CD4-positive, CD25-positive, alpha-beta regulatory T cell (primary cell): ENCODE measurements at places on chromosomes 13 and 19. TPM values are rescaled to one million over a fixed set of nuclear protein-coding genes. Genes with fewer than 3 reads are reported as not detected.

The LILRA5 gene
- not detected for total RNA-seq

The CACNG8 gene
- total RNA-seq: not detected

DNA sequence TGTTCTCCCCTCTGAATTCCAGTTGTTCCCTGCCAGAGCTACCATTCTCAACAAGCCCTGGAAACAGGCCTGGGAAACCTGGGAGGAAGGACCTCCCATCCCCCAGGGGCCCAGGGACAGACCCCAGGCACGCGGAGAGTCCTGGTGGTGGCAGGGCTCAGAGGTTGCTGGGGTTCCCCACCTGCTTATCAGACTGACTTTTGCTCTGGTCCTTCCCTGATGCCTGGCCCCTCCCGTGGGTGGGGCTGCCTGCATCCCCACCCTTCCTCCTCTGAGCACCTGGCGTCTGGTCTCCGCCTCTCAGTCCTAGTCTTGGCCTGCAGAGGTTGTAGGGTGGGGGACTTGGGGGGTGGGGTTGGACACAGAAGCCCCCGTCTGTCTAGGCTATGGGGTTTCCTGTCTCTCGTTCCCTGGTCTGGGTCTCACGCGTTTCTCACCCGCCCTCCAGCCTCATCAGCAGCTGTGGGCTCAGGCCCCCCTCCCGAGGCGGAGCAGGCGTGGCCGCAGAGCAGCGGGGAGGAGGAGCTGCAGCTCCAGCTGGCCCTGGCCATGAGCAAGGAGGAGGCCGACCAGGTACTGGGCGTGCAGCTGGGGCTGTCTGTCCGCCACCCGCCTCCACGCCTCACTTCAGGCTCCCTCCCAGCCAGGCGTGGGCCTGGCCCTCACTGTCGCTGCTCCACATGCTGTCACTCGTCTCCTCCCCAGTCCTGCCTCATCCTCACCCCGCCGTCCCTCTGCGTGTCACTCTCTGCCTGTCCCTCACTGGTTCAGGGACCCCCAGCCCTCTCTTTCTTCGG lies 13.6 kb downstream of the EPN1 start:
- no peak for DNase-seq

The DEDD2 gene
- 99.8 TPM for total RNA-seq

DNA sequence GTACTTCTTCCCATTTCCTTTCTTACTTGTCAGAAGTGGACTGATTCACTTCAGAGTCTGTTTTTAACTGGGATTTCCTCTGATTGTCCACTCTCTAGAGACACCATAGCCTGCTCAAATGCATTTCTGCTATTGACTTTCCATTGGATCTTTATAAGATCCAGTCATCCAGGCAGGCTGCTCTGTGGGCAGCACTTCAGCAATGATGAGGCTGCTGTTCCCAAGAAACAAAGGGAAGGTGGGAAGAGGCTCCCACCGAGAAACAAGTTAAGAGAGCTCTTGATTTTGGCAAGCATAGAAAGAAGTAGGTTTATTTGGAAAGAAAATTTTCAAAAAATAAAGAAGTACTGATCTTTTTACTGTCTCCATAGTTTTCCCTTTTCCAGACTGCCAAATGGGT lies 125.8 kb upstream of the STARD13 start:
- DNase-seq: no peak

The LIN7B gene
- total RNA-seq: 5.5 TPM

- DNase-seq: peak; percentile 81
Observed at GRCh38 chr19:47247308-47247990, 8.9 kb upstream of the CCDC9 start.

DNA sequence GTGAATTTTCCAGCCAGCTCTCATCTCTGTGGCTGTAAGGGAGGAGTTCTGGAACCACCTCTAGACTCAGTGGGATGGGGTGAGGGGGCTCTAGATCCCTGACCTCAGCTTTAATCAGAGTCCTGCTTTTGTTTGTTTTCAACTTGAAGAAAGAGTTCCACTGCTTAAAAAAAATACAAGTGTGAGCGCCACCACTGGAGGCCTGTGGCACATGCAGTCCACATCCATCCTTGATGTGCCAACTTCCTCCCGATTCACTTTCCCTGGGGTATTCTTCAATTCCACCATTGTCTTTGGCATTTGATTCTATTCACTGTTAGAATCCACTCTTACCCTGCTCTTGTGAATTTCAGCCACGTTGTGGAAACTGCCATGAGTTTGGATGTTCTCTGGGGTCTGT lies 62.4 kb upstream of the GJB6 start:
- DNase-seq: no peak

GRCh38 chr19:18428787-18429674 lies 8.9 kb downstream of the ISYNA1 start:
- DNase-seq: peak; percentile 88

- no peak for DNase-seq
Observed at GRCh38 chr19:5996623-5997320, 18.8 kb upstream of the RANBP3 start.

DNA sequence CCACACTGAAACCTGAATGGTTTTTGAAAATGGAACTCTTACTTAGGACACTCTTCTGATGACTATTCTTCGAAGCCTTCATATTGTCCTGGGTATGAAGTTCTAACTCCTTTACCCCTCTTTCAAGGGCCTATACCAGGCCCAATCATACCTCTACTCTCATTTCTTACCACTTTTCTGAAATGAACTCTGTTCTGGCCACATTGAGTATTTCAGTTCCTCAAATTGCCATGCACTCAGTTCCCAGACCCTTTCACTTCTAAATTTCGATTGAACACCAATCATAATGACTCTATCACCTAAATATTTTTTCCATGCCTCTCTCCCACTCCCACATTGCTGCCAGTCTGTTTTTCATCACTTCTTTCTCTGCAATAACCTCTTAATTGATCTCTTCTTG lies 53.7 kb downstream of the LACC1 start:
- no peak for DNase-seq

GRCh38 chr13:100330662-100331061 lies 241.8 kb downstream of the PCCA start:
- no peak for DNase-seq

GRCh38 chr19:18910801-18911436 lies 8.3 kb downstream of the COPE start:
- no peak for DNase-seq

DNA sequence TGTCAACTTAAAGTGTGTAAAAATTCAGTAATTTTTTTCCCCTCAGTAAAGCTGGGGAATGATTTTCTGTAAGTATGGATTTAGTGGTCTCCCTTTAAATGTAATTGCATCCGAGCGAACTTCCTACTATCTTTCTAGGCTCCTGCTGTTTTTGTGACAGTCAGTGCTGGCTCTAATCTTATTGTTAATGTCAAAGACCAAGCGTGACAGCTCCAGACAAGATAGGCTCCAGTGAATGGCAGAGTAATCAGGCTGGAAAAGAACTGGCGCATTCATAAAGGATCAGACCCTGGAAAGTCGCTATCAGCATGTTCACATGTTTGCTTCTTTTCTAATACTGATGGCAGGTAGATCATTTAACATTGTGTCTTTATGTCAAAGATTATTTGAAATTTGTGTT lies 908.0 kb upstream of the ATXN8OS start:
- DNase-seq: no peak

DNA sequence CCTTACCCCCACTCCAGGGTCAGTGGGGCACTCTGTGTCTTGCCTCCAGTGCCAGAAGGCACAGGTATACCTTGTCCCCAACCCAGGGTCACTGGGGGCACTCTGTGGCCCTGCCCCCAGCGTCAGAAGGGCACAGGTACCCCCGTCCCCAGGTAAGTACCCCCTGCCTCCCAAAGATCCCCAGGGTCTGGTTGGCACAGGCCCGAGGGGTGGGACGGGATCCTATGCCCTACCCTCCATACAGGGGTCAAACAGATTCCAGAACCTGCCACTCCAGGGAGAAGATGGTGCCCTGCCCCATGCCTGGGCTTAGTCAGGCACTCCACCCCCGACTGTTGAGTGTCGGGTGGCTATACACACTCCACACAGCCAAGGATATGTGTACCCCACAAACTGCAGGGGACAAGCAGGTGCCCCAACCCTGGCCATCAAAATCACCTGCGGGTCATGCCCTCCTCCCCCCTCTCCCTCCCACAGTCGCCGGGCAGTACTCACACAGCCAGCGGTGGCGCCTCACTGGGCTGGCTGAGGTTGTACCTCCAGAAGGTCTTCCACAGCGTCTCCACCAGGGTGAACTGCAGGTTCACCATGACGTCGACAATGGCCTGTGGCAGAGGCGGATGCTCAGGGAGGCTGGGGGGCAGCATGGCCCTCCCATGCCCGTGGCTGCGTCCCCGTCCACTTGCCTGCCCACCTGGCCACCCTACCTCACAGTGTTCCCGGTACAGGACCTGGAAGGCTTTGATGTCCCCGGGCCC lies 13.8 kb downstream of the DCAF15 start:
- DNase-seq: no peak

- no peak for DNase-seq
Observed at GRCh38 chr13:76829572-76830327, 56.5 kb downstream of the KCTD12 start.

DNA sequence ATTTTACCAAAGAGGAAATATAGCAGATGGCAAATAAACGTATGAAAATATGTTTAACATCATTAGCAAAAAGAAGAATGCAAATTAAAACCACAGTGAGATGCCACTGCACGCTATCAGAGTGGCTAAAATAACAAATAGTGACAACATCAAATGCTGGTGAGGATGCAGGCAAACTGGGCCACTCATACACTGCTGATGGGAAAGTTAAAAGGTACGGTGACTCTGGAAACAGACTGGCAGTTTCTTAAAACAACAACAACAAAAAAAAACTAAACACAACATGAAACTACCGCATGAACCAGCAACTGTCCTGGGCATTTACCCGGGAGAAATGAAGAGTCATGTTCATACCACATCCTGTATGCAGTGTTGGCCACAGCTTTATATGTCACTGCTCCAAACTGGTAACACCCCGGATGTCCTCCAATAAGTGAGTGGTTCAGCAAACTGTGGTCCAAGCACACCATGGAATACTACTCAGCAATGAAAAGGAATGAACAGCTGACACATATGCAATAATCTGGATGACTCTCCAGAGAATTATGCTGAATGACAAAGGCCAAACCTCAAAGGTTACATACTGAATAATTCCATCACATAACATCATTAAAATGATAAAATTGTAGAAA lies 22.3 kb downstream of the EPS15L1 start:
- DNase-seq: no peak
